Natural killer cell treated with Interleukin-12 subunit alpha and Interleukin-12 subunit beta and Interleukin-15 and Interleukin-18, amount 100 ng/mL, for 72 hours (primary cell): ENCODE measurements at places on chromosomes 6 and 20.

DNA sequence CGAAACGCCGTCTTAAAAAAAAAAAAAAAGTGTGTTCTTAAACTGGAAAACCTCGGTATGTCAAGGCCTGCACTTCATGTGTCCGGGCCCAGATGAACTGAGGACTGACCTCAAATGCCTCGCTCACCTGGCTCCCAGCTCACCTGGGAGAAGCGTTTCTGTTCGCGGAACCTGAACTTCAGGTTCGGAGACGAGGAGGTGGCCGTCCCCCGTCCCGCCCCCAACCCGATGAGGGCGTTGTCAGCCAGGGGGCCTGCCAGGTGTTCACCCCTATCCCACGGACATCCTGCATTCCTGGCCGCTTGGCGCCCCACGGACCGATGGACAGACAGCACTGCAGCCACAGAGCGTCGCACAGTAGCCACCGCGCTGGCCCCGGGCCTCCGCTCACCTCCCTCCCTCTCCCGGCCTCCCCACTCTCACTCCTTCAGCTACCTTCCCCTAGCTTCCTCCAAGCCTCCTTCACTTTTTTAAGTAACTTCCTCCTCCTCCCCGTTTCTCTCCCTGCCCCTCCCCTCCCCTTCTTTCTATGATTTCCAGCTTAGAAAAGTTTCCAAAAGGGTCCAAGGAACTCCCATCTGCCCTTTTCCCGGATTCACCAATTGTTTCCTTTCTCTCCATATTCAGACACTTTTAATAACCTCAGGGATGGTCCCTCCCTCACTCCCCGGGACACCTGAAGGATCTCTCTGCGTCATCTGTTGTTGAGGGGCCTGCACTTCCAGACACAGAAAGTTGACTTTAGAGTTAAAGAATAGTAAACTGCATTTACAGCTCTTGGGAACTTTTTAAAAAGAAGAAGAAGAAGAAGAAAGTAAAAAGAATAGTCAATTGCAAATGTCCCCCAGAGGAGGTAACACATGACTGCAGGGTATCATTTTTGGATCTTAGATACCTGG lies 22.7 kb upstream of the MCM3 start:
- H3K27me3 ChIP-seq = no peaks in the 10 kb centered on the region
- H3K4me3 ChIP-seq = peak overlapping the region; percentile 68
- DNase-seq = no peak
- peaks cover 38% of the 10 kb centered on the region for H3K4me1 ChIP-seq

GRCh38 chr20:62388839-62389600 lies 2.1 kb downstream of the RPS21 start:
- no peaks in the 10 kb centered on the region for H3K27me3 ChIP-seq
- peak overlapping the region; percentile 33 for H3K27ac ChIP-seq
- DNase-seq = no peak
- peak overlapping the region; percentile 93 for H3K4me3 ChIP-seq

DNA sequence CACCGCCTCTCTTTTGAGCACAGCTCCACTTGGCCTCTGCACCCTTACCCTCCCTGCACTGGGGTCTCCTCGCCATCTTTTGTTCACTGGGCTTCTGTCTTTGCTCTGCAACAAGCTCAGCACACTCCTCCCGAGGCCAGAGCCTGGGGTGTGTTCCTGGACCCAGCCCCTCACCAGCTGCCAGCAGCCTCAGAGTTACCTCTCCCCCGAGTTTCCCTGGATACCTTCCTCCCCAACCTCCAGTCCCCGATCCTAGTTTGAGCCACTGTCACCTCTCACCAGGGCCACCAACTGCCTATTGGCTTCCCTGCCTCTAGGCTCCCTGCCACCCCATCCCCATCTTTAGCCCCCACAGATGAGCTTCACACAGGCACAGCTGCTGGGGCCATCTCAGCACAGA lies 12.3 kb downstream of the CYP21A2 start:
- no peaks in the 10 kb centered on the region for H3K36me3 ChIP-seq
- peaks cover 8% of the 10 kb centered on the region for H3K4me1 ChIP-seq

- no peaks in the 10 kb centered on the region for H3K36me3 ChIP-seq
- H3K4me3 ChIP-seq = no peak overlapping the region
- peak overlapping the region; percentile 21 for H3K27ac ChIP-seq
- no peaks in the 10 kb centered on the region for H3K27me3 ChIP-seq
- no peak for DNase-seq
- peaks cover 40% of the 10 kb centered on the region for H3K4me1 ChIP-seq
These were observed 93.1 kb downstream of the HFE start for GRCh38 chr6:26180346-26180745.

DNA sequence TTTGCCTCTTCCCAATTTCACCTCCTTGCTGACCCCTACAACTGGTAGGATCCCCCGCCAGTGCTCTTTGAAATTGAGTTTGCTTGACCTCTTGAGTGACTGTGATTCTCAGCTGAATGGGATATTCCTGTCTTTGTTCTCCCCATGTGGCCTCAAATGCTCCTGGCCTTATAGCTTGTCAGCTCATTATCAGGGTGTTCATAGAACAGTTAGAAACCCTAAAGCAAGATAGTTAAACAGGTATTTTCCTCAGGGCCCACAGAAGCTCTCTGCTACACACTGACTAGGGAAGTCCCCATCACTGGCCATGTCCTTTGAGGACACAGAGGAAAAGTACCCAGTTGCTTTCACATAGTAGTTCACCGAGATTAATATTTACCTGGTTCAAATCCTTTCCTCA lies 211.5 kb upstream of the DTNBP1 start:
- no peaks in the 10 kb centered on the region for H3K36me3 ChIP-seq
- no peak for DNase-seq
- peaks cover 7% of the 10 kb centered on the region for H3K27me3 ChIP-seq
- H3K27ac ChIP-seq = no peak overlapping the region

DNA sequence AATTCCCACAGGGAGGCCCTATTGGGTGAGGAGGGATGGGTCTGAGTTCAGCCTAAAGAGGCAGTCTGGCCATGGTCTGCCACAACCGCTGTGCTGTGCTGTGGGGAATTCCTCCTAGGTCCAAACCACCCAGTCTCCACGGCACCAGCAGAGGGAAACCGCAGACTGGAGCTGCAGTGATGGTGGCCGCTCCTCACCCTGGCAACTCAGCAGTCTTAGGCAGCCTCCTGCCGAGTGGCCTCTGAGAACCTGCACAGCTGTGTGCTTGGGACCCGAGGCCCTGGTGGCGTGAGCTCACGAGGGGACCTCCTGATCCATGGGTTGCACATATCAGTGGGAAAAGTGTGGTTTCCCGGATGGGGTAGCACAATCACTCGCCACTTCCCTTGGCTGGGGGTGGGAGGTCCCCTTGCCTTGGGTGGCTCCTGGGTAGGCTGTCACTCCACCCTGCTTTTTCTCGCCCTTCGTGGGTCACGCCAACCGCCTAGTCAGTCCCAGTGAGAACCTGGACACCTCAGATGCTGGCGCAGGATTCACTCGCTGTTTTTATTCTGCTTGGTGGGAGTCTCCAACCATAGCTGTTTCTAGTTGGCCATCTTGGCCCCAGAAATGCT lies 242.2 kb downstream of the CDH26 start:
- no peaks in the 10 kb centered on the region for H3K4me1 ChIP-seq
- no peak overlapping the region for H3K27ac ChIP-seq
- peak; percentile 77 for DNase-seq
- peaks cover 30% of the 10 kb centered on the region for H3K36me3 ChIP-seq

- peaks cover 15% of the 10 kb centered on the region for H3K27me3 ChIP-seq
- H3K4me1 ChIP-seq = peaks cover 3% of the 10 kb centered on the region
- no peak overlapping the region for H3K27ac ChIP-seq
These were observed 129.4 kb upstream of the RIN2 start for GRCh38 chr20:19628570-19629134.

DNA sequence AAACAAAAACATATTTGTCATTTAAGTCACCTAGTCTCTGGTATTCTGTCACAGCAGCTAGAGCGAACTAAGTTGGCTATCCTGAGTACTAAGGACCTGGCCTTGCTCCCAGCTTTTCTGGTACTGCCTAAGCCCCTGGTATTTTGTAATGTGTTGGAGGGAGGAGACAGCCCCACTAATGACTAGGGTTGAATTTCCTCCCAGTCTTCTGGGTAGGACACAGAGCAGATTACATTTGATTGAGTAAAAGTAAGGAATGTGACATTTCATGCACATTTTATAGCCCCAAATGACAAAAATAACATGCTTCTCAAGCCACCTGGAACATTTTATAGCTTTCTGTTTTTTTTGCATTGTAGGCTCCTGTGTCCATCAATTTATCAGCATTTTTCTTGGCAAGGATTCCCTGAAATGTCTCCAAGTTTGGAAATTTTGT lies 47.9 kb upstream of the DDR1 start:
- H3K36me3 ChIP-seq = no peaks in the 10 kb centered on the region
- no peak overlapping the region for H3K4me3 ChIP-seq
- no peak for DNase-seq

DNA sequence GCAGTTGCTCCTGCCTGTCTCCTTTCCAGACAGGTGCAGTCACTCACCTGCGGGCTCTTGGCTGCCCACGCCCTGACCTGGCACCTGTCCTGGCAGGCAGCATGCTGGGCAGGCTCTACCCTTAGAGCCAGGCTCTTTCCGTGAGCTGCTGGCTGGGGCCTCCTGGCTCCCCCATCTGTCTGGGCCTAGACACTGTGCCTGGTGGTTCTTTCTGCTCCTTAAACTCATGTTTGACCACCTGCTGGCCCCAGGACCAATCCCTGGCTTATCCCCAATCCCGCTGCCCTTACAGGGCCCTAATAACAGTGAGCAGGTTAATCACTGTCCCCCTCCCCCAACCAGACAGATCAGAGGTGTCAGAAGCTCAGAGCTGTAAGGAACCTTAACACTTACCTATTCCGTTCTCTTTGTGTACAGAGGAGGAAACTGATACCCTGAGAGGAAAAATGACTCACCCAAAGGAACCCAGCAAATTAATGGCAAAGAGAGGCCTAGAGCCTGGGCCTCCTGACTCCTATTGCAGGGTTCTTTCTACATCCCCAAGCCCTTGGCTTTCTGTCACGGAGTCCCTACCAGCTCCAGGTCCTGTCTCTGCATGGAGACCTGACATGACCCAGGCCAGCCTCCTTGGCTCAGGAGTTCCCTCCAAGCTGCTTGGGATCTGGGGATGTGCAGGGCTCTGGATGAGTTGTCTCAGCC lies 54.7 kb downstream of the RAB44 start:
- peak overlapping the region; percentile 98 for H3K27ac ChIP-seq
- H3K27me3 ChIP-seq = no peaks in the 10 kb centered on the region
- peaks cover 11% of the 10 kb centered on the region for H3K36me3 ChIP-seq
- peaks cover 46% of the 10 kb centered on the region for H3K4me1 ChIP-seq

DNA sequence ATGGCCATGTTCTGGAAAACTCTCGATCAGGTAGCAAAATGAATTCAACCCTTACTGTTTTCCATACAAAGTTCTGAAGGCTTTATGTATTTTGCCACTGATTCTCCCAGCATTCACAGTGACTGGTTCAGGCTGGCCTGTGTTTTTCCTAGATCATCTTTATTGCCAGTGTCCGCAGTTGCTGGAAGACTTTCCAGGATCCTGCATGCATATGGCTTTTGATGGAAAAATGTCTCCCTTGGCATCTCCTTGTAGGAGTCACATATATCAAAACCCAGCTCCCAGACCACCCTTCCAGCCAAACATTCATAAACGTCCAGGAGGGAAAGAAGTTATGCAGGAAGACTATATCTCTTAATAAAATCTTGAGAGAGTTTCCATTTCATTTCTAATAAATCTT lies 588.8 kb downstream of the MAFB start:
- no peak overlapping the region for H3K27ac ChIP-seq
- no peaks in the 10 kb centered on the region for H3K36me3 ChIP-seq
- H3K4me3 ChIP-seq = no peak overlapping the region
- DNase-seq = no peak
- H3K27me3 ChIP-seq = peaks cover under 1% of the 10 kb centered on the region

- no peak overlapping the region for H3K4me3 ChIP-seq
- H3K27me3 ChIP-seq = peaks cover 83% of the 10 kb centered on the region
- no peak for DNase-seq
These were observed 12.2 kb downstream of the PRDM13 start for GRCh38 chr6:99618649-99619408.

DNA sequence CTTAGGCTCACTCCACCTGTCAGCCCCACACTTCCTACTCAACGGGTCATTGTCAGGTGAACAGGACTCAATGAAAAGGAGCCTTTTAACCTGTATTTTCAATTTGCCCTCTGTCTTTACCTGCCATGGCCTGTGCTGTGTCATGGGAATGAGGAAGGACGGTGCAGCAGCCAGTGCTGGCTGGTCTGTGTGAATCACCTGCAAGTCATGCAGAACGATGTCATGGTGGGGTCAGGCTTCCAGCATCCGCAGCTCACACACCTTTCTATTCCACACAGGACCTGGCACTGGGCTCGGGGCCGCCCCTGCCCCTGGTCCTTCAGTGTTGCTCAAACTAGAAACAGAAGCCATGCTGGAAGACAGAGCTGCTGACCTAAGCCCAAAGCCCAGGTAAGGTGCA lies 188.7 kb upstream of the GMDS start:
- H3K27me3 ChIP-seq = peaks cover 3% of the 10 kb centered on the region
- no peak overlapping the region for H3K27ac ChIP-seq

GRCh38 chr6:684831-685636 lies 7.9 kb downstream of the EXOC2 start:
- no peaks in the 10 kb centered on the region for H3K36me3 ChIP-seq
- DNase-seq = no peak
- peak overlapping the region; percentile 77 for H3K4me3 ChIP-seq
- H3K27me3 ChIP-seq = no peaks in the 10 kb centered on the region
- H3K4me1 ChIP-seq = peaks cover 35% of the 10 kb centered on the region

- no peak overlapping the region for H3K4me3 ChIP-seq
- no peaks in the 10 kb centered on the region for H3K36me3 ChIP-seq
- H3K27ac ChIP-seq = no peak overlapping the region
- H3K4me1 ChIP-seq = no peaks in the 10 kb centered on the region
- DNase-seq = no peak
- peaks cover 36% of the 10 kb centered on the region for H3K27me3 ChIP-seq
These were observed 117.5 kb upstream of the KCNK16 start for GRCh38 chr6:39440039-39440426.

- H3K27me3 ChIP-seq = no peaks in the 10 kb centered on the region
- H3K27ac ChIP-seq = no peak overlapping the region
- no peaks in the 10 kb centered on the region for H3K36me3 ChIP-seq
These were observed 54.4 kb downstream of the RTN4IP1 start for GRCh38 chr6:106574741-106575458.

- no peak for DNase-seq
- no peaks in the 10 kb centered on the region for H3K4me1 ChIP-seq
- no peak overlapping the region for H3K4me3 ChIP-seq
- no peaks in the 10 kb centered on the region for H3K36me3 ChIP-seq
These were observed 144.6 kb downstream of the TFAP2C start for GRCh38 chr20:56773749-56774148.

- DNase-seq = no peak
- H3K27me3 ChIP-seq = no peaks in the 10 kb centered on the region
- no peaks in the 10 kb centered on the region for H3K4me1 ChIP-seq
- no peak overlapping the region for H3K27ac ChIP-seq
- no peaks in the 10 kb centered on the region for H3K36me3 ChIP-seq
These were observed 220.9 kb upstream of the RNF217 start for GRCh38 chr6:124741341-124741740.

- H3K27me3 ChIP-seq = peaks cover 2% of the 10 kb centered on the region
- H3K27ac ChIP-seq = peak overlapping the region; percentile 97
- peak overlapping the region; percentile 85 for H3K4me3 ChIP-seq
- DNase-seq = no peak
These were observed 1.6 kb upstream of the CD93 start for GRCh38 chr20:23087587-23088251.

- no peak overlapping the region for H3K27ac ChIP-seq
- DNase-seq = no peak
- H3K4me3 ChIP-seq = no peak overlapping the region
- no peaks in the 10 kb centered on the region for H3K36me3 ChIP-seq
- H3K4me1 ChIP-seq = no peaks in the 10 kb centered on the region
These were observed 151.7 kb downstream of the DST start for GRCh38 chr6:56490993-56491392.

- peak overlapping the region; percentile 85 for H3K27ac ChIP-seq
- no peak for DNase-seq
- H3K27me3 ChIP-seq = peaks cover 11% of the 10 kb centered on the region
- H3K36me3 ChIP-seq = peaks cover 18% of the 10 kb centered on the region
- peak overlapping the region; percentile 97 for H3K4me3 ChIP-seq
These were observed 1.3 kb upstream of the CDYL start for GRCh38 chr6:4774715-4775493.
